CD4-positive, alpha-beta T cell treated with Interferon alpha-2 for 1 hour (primary cell): ENCODE measurements at places on chromosomes 5 and 9.
A peak's percentile ranks its signal among the peaks of the same experiment; 100 is the strongest.

DNA sequence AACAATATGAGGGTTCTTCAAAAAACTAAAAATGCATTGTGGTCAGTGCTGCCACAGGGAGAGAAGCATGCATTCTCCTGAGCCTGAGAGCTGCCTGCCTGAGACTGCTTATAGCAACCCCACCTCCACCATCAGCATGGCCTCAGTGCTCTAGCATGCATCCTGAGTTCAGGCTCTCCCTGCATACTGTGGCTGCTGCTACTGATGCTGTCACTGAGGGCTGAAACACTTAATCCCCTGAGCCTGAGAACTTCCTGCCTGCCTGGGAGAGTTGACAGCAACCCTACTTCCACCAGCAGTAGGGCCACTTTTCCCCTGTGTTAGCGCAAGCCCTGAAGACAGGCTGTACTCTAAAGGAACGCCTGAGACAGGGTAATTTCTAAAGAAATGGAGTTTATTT lies 206.0 kb downstream of the FBXO4 start:
- DNase-seq: no peak

GRCh38 chr9:74639112-74639511 lies 142.0 kb downstream of the RORB start:
- no peak for DNase-seq

GRCh38 chr9:134915046-134915985 lies 2.4 kb downstream of the FCN1 start:
- DNase-seq: no peak

- DNase-seq: no peak
Observed at GRCh38 chr5:74630453-74631066, 10.0 kb downstream of the ENC1 start.

DNA sequence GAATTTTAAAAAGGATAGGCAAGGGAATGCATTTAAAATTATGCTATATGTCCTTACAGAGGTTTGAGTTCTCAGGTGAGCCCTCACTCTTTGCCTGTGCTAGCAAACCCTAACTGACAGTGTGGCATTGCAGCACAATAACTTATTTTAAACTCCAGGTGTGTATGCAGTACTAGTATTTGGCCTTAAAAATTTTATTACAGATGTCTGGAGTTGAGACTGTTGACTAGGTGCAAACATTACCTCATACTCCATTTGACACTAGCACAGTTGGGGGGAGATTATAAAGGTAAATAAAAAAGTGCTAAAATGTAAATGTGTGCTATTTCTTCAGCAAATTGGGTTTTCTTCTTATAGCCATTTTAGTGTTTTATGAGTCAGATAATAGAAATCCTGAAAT lies 407.7 kb downstream of the SH3GL2 start:
- DNase-seq: no peak

- DNase-seq: peak; percentile 24
Observed at GRCh38 chr5:13987843-13988464, 43.5 kb upstream of the DNAH5 start.

DNA sequence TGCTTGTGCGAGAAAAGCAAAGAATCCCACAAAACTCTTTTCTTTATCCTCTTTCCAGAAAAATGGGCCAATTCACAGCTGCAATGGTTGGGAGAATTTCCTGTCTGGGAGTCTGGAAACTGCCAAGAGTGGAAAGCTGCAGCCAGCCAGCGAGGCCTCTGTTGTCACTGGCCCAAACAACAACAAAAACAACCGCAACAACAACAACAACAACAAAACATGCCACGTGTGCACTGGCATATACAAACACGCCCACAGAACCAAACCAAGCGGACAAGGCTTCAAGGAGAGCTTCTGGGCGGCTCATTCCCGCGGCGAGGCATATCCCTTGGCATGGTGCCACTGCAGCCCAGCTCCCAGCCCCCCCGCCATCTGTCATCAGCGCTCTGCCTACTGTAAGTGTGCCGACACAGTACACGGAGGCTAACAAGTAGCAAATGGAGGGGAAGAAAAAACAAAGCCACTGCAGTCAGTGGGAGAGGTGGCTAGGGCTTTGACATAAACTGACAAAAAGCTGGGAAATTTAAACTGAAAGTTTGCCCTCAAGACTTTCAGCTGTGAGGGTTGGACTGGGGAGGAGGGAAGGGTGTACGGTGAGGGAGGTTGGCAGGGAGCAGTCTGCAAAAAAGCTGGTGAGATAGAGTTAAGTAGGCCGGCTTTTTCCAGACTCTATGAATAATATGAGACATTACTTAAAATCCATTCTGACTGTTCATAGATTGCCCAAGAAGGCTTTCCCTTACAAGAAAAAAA lies 165.0 kb upstream of the ZNF462 start:
- DNase-seq: no peak

DNA sequence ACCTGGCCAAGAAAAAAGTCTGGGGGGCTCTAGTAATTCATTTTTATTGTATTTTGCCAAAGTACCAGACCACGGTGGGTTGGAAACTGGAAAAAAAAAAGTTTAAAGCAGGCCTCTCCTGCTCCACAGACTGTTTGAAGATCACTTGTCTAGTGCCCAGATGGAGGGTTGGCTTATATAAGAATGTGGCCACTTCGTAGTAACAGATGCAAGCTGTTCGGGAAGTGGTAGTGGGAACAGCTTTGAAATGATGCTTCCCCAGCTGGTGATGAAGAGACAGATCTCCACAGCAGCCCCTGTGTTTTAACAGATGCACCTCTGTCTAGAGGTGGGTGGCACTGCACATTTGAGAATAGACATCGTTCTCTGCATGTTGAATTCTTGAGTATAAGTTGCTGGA lies 54.3 kb upstream of the DMRT3 start:
- no peak for DNase-seq

GRCh38 chr9:107518037-107518807 lies 28.7 kb upstream of the KLF4 start:
- no peak for DNase-seq

DNA sequence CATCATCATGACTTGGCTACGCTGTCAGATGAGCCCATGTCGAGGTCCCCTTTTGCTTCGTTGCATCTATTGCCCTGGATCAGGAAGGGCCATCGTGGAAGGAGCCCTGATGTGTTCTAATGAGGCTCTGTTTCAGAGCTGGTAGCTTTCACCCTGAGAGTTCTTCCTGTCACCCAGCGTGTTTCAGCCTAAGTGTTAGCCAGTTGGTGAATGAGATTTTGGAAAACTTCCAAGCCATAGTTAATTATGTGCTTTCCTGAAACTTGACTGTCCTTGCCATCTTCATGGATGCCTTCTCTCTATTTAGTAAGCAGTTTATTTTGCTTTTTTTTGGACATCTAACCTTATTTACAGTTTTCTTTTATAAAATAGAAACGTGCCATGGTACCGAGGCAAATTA lies 1695.4 kb upstream of the WWC1 start:
- no peak for DNase-seq

DNA sequence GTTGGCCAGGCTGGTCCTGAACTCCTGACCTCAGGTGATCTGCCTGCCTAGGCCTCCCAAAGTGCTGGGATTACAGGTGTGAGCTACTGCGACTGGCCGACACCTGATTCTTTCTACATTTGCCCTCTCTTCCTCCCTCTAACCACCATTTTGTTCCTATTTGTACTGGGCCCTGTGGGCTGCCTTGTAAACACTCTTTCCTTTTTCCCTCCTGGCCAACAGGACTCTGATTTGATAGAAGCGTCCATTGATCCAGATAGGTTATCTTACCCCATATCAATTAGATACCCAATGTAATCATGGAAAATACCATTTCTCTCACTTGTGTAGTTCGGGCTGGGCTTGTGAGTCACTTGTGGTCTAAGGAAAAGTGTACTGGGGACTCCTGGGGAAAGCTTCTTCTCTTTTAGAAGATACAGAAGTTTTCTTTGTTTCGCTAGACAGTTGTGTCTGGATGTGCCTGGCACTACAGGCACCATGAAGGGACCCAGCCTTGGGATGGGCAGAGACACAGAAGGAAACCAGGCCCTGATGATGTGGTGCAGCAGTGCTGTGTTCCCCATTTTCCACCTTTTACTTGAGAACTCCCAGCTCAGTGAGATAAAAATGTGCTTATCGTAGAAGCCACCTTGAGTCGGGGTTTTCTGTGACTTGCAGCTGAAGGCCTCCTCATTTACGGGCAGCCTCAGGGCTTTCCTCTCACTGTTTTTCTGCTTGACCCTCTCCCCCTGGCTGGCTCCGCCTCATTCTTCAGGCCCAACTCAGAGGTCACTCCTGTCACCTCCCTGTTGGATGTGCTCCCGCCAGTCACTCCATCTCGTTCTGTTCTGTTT lies 32.8 kb upstream of the CPEB4 start:
- no peak for DNase-seq

- no peak for DNase-seq
Observed at GRCh38 chr9:19018201-19018600, 14.8 kb downstream of the SAXO1 start.

DNA sequence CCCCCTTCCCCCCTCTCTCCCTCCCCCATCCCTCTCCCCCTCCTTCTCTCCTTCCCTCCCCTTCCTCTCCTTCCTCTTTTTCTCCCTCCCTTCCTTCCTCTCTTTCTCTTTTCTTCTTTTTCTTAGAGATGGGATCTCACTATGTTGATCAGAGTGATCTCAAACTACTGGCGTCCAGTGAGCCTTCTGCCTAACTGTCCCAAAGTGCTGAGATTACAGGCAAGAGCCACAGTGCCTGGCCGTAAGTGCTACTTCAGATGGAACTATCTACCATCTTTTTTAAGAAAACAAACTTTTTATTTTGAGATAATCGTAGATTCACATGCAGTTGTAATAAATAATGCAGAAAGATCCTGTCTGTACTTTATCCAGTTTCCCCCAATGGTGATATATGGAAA lies 6.3 kb downstream of the RCL1 start:
- no peak for DNase-seq

DNA sequence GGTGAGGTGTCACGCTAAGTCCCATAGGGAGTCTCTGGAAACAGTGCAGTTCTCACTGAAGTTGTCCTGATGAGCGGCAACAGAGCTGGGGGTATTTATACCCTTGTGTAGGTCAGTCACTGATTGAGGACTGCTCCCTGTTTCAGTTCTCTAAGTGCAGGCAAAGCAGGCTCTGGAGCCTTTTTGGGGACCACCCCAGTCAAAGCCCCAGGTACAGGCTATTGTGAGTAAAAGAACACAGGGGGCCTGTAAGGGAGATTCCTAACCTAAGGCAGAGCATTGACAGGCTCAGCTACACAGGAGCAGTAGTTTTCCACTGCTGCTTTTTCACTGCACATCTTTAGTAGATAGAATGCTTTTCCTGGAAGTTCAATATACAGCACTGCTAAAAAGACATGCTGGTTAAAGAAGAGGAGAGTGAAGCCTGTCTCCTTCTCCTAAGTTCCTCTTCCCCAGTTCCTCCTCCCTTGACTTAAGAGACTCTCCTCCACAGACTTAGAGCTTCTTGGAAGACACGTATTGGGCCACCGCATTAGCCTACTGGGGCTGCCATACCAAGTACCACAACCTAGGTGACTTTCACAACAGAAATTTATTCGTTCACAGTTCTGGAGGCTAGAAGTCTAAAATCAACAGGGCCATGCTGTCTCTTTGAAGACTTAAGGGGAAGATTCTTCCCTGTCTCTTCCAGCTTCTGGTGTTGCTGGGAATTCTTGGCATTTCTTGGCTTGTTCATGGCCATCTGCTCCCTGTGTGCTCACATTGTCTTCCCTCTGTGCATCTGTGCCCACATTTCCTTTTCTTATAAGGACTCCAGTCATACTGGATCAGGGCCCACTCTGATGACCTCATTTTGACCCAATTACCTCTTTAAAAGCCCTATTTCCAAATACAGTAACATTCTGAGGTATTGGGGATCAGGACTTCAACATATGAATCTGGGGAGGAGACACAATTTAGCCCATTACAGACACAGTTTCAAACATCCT lies 221.0 kb downstream of the ESM1 start:
- DNase-seq: no peak

- DNase-seq: no peak
Observed at GRCh38 chr5:78726571-78726970, 78.0 kb upstream of the LHFPL2 start.

DNA sequence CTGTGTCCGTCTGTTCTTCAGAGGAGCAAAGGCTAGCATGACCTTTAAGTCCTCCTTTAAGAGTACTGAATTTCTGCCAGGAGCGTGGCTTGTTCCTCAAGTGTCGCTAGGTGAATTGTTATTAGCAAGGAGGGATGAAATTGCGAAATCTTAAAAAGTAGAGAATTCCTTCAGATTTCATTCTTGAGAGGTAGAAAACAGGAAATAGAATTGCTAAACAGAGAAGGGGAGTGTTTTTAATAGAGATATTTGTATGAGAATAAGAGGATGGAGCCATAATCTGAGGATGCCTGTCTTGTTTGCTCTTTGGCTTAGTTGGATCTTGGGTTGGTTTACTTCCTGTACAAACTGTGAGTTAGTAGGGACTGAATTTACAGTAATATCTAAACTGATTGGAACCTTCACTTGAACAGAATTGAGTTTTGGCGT lies 39.2 kb downstream of the EXOSC2 start:
- no peak for DNase-seq

GRCh38 chr5:16493261-16493660 lies 27.7 kb upstream of the ZNF622 start:
- no peak for DNase-seq

DNA sequence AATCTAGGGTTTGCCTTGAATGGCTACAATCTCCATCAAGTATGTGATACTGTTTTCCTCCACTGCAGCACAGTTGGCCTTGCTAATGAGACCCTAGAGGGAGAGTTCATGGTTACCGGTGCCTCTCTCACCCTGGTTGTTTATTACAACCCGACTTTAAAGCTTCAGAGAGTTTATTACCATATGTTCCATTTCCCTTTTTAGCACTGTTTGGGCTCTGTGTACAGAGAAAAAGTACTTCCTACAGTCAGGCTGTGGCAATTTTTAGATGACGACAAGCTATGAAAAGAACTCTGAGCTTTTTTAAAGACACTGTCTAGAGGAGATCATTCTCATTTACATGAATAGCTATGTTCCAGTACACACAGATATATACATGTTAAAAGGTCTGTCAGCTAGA lies 48.8 kb upstream of the PLCXD3 start:
- no peak for DNase-seq

DNA sequence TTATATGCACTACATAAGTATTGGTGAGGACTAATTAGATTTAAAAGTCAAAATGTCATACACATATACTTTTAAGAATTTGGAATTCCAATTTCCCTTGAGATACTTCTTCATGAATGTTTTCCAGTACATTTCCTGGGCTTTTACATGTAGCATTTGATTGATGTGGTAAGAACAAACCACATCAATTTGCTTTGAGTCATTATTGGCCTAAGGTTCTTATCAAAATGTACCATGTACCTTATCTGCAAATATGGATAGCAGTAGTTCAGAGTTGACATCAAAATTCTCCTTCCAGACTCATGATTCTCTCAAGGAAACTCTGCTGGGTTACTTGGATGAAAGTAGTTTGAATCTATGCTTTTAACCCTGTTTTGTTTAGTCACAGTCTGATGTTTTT lies 2.5 kb downstream of the CAST start:
- DNase-seq: peak; percentile 41

- no peak for DNase-seq
Observed at GRCh38 chr9:124663046-124663961, 107.8 kb downstream of the NR6A1 start.

DNA sequence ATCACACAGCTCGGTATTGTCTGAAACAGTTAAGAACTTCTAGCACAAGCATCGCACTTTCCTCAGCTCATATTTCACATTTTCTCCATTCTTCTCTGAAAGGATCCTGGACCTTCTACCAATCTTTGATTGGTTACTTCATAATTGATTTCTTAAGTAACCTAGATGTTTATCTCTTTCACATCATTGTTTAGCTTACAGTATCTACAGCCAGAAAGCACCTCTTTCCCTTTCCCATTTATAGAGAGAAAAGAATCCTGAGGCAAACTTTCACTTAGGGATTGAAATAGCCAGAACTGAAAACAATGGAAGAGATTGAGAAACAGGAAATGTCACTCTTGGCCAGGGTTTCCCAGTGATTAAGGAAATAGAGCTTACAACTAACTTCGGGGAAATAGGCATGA lies 2.5 kb downstream of the IL33 start:
- DNase-seq: no peak
